Stimulated activated naive CD4-positive, alpha-beta T cell (primary cell): ENCODE measurements at places on chromosomes 4 and X.

- no peak for DNase-seq
Measured at GRCh38 chr4:76620723-76621468, 185.9 kb downstream of the SHROOM3 start.

DNA sequence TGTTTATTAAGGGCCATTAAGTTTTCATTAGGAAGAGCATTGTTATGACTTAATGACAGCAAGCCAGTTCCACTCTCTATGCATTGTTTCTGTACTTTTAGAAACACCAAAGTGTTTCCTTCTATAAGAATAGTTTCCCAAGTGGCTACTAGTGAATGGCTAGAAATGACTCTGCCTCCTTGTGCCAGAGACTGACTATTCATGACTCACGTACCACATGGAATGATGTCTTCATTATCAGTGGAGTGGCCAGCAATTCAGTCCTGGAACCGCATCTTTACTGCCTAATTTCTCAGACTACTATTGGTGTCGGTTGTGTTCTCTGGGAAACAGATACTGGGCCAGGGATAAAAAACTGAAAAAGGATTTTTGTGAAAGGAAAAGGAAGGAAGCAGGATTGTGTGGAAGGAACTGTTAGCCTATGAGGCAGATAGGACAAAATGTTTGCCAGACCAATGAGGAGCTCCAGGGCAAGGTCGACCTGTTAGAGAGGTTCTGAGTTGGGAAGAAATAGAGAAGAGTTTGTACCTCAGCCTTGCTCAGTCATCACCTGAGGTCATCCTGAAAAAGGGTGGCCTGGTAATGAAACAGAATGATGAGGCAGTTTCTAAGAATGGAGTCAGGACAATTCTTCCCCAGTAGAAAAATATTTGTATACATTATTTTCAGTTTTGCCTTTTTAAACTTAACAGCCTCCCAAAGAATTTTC is 218.6 kb downstream of the SPCS3 start:
- no peak for DNase-seq

- no peak for DNase-seq
Measured at GRCh38 chr4:123349421-123350190, 47.0 kb upstream of the SPRY1 start.

GRCh38 chrX:114774691-114775090 is 190.8 kb downstream of the HTR2C start:
- DNase-seq = no peak

DNA sequence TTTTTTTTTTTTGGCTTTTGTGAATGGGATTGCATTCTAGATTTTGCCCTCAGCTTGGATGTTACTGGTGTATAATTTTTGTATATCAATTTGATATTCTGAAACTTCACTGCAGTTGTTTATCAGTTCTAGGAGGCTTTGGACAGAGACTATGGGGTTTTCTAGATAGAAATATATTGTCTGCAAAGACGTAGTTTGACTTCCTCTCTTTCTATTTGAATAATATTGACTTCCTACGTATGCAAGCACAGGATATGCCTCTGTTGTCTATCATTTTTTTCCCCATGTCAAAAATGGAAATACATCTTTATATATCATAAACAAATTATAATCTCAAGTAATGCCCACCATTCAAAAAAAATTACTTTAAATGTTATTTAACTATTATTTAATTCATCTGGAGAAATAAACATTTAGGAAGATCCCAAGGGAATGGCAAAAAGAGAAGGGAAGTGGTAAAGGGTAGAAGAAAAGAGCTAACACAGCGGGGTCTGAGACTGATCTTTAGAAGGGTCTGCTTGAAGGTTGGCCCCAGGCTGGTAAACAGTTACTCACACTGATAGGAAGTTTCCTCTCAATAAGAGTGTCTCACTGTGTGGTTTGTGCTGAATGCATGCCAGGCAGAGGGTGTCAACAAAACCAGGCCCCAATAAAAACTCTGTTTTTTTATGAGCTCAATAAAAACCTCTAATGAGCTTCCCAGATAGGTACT is 35.7 kb downstream of the ZNF518B start:
- DNase-seq = no peak

DNA sequence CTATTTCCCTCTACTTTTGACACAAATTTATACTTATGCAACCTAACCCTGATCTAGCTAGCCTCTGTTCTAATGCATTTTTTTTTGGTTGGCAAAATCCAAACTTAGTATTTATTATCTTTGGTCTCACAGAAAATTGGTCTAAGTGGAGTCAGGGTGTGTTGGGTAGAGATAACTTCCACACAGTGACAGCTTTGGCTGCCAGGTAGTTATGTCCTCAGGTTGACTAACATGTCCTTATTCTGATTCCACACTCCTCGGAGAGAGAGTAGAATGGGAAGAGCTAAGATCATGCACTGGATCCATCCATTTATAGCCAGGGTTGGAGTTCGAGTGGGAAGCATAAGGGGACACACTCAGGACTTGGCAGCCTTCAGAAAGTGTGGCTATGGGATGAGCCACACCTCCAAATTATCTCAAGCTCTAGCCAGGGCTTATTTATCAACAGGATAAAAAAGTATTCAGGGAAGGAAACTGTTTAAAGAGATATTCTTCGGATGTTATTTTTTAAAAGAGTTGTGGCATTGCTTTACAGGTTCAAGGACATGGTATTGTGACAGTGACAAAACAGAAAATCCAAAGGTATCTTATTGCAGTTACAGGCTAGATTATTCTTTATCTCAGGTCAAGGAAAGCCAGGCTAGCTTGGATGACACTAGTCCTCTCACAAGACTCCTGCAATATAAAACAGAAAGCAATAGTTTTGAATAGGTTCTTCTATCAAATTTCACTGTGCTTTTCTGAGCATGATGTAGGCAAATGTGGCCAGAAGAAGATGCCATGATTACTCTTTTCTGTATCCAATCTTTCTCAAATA is 51.5 kb downstream of the NPY1R start:
- DNase-seq = no peak

- DNase-seq = no peak
Measured at GRCh38 chr4:76803522-76803921, 94.4 kb downstream of the SOWAHB start.

DNA sequence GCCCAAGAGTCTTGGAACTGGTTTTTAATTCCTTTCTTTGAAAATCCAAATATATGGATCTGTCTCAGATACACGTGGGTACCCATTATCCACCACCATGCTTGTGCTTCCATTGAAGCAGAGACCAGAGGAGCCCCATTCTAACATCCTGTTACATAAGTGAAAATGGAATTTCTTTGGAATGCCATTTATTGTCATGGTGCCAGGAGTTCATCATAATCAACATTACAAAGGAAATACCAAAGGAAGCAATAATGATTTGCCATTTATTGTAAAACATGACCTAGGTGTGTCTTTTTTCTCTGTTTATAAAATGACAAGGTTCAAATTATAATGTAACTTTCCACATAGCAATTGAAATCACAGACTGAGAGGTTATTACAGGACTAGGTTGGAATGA is 61.7 kb downstream of the PALLD start:
- no peak for DNase-seq

DNA sequence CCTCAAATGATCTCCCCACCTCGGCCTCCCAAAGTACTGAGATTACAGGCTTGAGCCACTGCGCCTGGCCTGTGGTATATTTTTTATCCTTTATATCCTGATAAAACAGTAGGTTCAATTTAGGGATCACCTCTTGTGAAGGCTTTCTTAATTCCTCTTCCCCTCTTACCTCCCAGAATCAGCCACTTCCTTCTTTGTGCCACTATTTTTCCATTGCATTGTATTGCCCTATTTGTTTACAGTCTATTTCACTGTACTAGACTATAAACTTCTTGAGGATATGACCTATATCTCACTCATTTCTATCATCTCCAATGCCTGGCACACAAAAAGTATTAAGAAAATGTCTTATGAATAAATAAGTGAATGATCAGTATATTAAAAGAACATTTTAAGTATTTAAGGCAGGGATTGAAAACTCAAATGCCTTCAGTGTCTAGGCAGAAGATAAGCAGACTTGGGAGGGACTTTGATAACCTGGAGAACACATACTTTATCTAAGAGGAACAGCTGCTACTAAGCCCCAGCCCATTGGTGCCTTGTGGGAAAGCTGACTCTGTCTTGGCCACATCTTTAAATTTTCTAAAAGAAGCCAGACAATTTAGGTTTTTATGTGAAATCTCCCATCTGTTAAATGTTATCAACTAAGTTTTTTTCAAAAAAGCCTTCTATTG is 82.3 kb upstream of the OGT start:
- DNase-seq = no peak

GRCh38 chr4:75973766-75974165 is 17.0 kb downstream of the SDAD1 start:
- DNase-seq = no peak

- DNase-seq = no peak
Measured at GRCh38 chrX:500481-501010, 113.8 kb upstream of the PPP2R3B start.

- no peak for DNase-seq
Measured at GRCh38 chr4:15149234-15149838, 147.1 kb downstream of the CPEB2 start.

GRCh38 chr4:161949946-161950725 is 213.7 kb downstream of the FSTL5 start:
- DNase-seq = no peak

GRCh38 chrX:153635788-153636668 is 11.0 kb upstream of the DUSP9 start:
- DNase-seq = no peak

GRCh38 chrX:2694914-2695267 is 3.8 kb downstream of the CD99 start:
- DNase-seq = no peak

DNA sequence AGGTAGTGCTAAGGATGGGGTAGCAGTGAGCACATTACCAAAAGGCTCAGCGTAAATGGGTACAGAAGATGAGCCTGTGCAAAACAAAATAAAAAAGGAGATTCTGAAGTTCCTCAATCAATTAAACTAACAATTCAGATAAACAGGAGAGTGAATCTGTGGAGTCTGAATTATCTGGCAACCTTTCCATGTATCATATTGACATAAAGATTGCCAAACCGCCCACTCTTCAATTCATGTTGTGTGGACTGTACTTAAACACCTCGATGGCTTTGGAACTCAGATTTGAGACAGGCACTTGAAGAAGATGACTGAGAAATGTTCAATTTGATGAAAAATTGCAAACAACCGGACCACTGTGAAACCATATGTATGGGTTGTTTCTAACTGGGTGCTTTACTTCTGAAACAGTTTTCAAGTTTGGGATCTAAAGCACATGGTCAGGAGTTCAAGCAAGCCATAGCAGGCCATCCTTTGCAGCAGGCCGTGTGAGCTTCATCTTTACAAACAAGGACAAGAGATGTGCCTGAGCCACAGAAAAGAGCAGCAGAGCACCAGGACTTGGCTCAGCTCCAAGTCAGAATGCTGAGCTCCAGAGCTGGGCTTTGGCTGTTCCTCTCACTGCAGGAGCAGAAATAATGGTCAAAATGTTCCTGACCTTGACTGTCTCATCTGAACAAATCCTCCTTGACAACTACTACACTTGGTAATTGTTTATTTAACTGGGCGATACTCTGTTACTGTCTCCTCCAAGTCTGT is 108.1 kb downstream of the MGST2 start:
- DNase-seq = no peak

- no peak for DNase-seq
Measured at GRCh38 chr4:53541577-53542206, 49.6 kb downstream of the LNX1 start.

- DNase-seq = no peak
Measured at GRCh38 chr4:65658117-65658516, 12.2 kb downstream of the EPHA5 start.

GRCh38 chr4:113173126-113173792 is 123.8 kb downstream of the ANK2 start:
- no peak for DNase-seq

- DNase-seq = no peak
Measured at GRCh38 chrX:150587585-150588503, 19.4 kb downstream of the MTM1 start.

DNA sequence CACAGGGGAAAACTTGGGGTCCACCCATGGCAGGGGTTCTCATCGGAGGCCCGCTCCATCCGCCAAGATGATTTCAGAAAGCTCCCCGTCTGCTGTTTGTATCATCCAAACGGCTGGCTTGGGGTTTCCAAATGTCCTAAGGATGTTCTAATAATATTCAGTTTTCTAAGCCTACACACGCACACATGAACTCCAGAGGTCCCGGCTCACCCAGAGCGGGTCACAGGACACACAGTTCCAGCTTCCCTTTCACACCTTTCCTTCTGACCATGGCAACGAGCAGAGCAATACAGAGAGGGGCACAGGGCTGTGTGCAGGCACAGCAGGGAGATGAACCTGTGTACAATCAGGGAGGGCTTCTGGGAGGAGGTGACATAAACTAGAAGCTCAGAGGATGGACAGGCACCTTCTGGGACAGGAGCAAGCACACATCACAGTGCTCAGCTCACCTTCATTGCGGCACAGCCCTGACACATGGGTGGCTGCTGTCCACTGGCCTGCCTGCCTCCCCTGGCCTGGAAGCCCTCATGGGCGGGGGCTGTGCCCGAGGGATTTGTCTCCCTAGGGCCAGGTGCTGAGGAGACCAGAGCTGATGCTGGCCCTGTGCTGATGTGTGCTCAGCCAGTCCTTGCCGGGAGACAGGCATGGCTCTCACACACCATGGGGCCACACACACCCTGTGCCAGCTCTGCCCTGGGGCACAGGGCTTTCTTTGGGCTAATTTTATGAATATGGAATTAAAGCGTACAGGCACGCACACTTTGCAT is 44.8 kb downstream of the ABLIM2 start:
- no peak for DNase-seq

GRCh38 chrX:39984191-39984956 is 113.4 kb downstream of the BCOR start:
- no peak for DNase-seq

- DNase-seq = no peak
Measured at GRCh38 chr4:32462944-32463343, 1742.8 kb downstream of the PCDH7 start.

GRCh38 chr4:1493540-1494287 is 87.5 kb upstream of the NKX1-1 start:
- no peak for DNase-seq

- no peak for DNase-seq
Measured at GRCh38 chrX:102966701-102967100, 29.6 kb downstream of the RAB40AL start.

GRCh38 chr4:2068566-2068965 is 9.4 kb downstream of the NAT8L start:
- DNase-seq = no peak

DNA sequence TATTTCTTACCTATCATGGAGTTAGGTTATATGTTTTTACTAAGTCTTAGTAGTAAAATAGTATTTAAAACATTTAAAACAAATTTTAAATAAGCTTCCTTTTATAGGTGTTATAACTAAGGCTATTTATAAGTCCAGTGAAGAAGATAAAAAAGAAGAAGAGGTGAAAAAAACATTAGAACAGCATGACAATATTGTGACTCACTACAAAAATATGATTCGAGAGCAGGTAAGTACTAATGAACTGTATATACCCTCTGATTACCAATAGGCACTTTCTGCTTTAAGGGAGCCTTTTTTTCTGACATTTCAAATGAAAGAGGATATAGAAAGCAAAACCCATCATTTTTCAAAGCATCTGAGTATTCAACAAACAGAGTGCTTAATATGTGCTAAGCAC is 76.6 kb downstream of the USO1 start:
- DNase-seq = no peak

GRCh38 chr4:151430740-151431457 is 21.9 kb downstream of the FHIP1A start:
- no peak for DNase-seq
